Activated T-cell treated with anti-CD3 and anti-CD28 coated beads for 1 hour (primary cell): ENCODE measurements at places on chromosomes 1 and 21.
A peak's percentile ranks its signal among the peaks of the same experiment; 100 is the strongest.

DNA sequence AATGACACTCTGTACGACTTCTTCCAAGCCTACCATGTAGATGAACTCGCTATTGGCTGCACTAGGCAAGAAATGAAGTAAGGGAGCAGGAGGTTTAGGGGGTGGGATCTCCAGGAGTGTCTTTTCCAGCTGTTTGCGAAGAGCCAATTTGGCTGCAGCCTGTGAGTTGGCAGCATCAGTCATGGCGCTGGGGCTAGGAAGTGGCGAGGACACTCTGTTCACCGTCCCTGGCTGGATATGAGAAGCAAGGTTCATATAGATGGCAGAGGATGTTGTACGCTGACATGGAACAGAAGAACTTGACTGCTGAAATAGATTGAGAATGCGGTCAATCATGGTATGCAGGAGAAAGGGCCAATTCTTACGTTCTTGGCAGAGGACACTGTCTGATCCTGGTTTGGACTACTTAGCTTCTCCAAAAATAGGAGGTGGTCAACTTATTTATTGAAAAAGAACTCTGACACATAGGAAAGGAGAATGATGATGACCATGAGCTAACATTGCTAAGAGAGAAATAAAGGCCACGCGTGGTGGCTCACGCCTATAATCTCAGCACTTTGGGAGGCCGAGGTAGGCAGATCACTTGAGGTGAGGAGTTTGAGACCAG lies 41.2 kb downstream of the SLC27A3 start:
- DNase-seq: no peak

DNA sequence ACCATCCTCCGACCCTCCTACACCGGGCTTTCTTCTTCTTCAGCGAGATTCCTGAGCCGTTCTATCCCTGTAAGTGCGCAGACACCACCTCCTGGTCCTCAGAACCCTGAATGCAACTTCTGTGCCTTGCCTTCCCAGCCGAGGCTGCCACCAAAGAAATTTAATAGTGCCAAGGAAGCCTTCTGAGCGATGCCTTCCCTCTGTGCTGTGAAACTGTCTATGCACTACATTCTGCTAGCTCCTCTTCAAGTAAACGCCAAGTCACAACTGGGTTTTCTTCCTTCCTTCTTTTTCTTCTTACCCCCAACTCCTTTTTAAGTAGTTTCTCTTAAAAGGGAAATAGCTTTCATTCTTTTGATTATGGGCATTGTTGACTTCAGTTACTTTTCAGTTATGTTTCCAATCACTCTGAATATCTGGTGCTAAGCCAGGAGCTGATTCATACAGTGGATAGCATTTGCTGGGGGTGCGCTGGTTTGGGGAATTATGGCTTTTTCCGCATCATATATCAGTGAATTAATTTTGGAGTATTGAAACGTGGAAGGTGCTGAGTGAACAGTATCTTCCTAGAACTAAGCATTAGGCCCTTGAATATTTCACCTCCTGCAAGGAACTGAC lies 38.6 kb upstream of the GPR88 start:
- no peak for DNase-seq

GRCh38 chr21:34974162-34974981 lies 74.7 kb downstream of the RUNX1 start:
- DNase-seq: peak; percentile 27

- no peak for DNase-seq
Measured at GRCh38 chr1:6235296-6235677, 477 bp downstream of the ICMT start.

DNA sequence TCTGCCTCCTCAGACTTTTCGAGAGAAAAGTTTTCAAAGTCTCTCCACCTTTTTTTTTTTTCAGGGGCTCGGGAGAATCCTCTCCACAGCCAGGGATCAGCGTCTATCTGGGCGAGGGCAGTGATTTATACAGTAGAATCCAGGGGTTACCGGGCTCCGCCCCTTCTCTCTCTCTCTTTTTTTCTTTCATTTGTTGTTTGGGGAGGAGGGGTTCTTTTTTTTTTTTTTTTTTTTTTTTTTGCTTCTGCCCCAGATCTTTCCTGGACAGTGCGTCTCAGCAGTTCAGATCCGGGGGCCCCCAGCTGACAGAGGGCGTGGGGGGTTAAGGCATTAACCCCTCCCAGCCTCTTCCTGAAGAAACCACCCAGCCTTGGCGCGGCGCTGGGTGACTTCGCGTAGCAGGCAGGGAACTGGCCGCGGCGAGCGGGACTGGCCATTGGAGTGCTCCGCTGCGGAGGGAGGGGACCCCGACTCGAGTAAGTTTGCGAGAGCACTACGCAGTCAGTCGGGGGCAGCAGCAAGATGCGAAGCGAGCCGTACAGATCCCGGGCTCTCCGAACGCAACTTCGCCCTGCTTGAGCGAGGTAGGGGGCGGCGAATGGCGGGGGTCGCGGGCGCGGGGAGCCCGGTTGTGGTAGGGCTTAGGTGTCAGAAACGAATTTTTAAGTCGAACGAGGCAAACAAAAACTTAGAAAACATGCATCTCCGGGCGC lies at the start of gene S1PR1:
S1PR1 (plus strand) TSS at position 504 of the 713 bp plus-strand sequence. CDS start 1,966 bp downstream, outside the sequence.
- DNase-seq: peak; percentile 62

- DNase-seq: no peak
Measured at GRCh38 chr1:20685099-20685662, 24.0 kb upstream of the DDOST start.

GRCh38 chr21:45252448-45252925 lies 35.2 kb downstream of the POFUT2 start:
- no peak for DNase-seq

- DNase-seq: no peak
Measured at GRCh38 chr1:179779645-179780272, 36.7 kb downstream of the FAM163A start.

GRCh38 chr1:72221811-72222210 lies 60.5 kb downstream of the NEGR1 start:
- DNase-seq: no peak

- DNase-seq: no peak
Measured at GRCh38 chr1:19564366-19564765, 79.0 kb upstream of the CAPZB start.

DNA sequence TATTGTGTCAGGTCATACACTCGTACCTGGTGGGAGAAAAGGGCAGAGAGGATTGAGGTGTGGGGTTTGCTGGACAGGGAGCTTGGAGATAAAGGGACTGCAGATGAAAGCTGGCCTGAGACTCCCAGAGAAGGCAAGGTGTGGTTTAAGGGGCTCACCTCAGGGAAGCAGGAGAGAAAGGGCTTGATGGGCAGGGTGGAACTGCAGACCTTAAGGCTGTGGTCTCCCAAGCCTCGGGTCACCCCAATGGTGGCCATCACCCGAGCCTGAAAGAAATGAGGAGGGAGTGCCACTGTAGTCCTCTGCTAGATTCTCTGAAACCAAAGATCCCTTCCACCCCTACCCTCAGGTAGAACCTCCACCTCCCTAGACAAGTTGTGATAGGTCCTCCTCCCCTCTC lies 3.7 kb upstream of the RHOC start:
- DNase-seq: no peak

DNA sequence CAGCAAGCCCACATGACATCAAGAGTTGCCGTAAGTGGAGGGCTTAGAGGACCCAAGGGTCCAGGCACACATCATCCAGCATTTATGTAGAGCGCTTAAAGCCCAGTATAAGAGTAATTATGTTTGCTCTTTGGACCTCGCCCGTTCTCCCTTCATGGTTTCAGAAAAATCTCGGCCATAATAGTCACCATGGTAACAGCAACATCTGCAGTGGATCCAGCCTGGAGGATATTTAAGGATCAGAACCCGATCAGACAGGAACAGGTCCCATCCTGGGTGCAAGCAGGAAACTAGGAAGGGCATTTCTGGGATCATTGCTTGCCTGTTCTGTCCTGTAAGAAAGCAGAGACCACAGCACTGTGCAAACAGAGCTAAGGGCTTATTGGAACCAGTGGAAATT lies 89.9 kb upstream of the KAZN start:
- DNase-seq: no peak

DNA sequence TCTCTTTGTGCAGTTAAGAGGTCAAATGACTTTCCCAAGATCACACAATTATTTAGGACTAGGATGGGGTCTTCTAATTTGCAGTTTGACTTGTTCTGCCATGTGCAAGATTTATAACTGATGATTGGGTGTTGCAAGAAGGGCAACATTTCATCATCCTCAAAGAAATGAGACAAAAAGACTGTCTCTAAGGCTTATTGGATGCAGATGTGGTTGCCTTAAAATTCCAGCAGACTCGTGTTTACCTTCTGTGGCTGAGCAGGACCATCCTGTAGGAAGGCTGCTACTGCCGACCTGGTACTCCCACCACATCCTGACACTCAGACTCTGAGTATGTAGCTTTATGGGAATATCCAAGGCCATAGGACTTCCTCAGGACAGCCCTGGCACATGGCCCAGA lies 99.9 kb upstream of the SGIP1 start:
- DNase-seq: no peak

- no peak for DNase-seq
Measured at GRCh38 chr1:208637181-208637580, 393.0 kb upstream of the PLXNA2 start.

GRCh38 chr1:227887697-227888403 lies 59.9 kb downstream of the WNT9A start:
- no peak for DNase-seq

- DNase-seq: no peak
Measured at GRCh38 chr1:180002437-180002836, 47.8 kb downstream of the CEP350 start.

GRCh38 chr1:58430421-58431275 lies 115.9 kb downstream of the OMA1 start:
- DNase-seq: no peak

DNA sequence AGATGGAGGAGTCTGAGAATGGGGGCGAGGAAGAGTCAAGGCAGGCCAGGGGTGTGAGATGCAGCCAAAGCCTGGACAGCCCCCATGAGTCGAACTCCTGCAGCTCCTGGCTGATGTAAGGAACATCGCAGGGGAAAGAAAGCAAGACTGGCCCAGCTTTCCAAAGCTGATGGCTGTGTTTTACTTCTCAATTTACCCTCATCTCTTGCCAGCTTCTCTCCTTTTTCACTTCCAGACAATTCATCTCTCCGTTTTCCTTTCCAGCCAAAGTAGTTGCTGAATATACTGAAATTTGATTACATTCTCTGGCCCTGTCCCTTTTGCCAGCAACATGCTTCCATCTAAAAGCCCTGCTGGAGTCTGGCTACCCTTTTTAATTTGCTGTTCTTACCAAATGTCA lies 40.0 kb upstream of the UBE2U start:
- DNase-seq: no peak

DNA sequence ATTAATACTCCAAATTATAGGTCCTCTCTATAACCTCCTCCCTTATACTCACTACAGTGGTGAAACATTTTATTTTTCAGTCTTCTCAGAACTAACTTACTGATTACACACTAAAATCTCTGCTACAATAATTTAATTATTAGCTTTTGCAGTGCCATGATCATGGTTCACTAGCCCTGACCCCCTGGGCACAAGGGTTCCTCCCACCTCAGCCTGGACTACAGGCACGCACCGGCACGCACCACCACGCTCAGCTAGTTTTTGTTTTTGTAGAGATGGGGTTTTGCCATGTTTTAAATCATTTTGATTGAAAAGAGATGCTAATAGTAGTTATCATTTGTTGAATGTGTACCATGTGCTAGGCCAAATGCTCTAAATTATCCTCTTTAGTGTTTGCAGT lies 6.3 kb downstream of the PATJ start:
- no peak for DNase-seq

GRCh38 chr1:117894078-117894477 lies 35.3 kb downstream of the GDAP2 start:
- DNase-seq: no peak

DNA sequence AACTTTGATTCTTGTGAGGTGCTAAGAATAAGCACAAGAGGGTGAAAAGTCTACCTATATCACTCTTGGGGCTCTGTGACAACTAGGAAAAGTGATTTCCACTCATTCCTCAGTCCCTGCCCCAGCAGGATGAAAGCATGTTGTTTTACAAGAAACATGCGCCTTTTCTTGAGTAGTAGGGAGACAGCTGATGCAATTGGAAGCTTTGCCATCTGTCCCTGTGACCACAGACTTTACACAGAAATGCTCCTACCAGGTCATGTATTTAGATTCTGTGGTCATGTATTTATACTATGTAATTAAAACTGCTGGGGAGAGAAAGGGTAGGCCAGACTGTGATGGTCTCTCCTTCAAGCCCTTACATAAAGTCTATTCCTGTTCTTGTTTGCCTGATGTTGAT lies 445.5 kb downstream of the PTPRC start:
- no peak for DNase-seq

DNA sequence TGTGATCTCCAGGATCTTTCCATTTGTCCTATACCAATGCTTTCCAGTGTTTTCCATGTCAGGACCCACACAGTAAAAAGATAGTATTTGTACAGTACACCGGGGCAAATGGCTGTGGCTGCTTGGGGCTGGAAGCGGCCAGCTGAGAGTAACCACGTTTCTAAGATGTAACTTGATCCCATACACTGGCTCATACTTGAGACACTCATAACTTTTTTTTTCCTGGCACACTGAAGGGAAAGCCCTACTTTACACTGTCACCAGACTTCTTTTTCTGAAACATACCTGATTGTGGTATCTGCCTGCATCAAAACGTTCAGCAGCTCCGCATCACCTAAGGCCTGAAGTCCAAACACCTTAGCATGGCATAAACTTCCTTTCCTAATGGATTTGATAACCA lies 21.6 kb downstream of the VPS13D start:
- DNase-seq: no peak

GRCh38 chr1:94094469-94095111 lies 26.4 kb downstream of the ABCA4 start:
- DNase-seq: no peak

GRCh38 chr1:87176514-87176913 lies 152.2 kb upstream of the LMO4 start:
- no peak for DNase-seq

DNA sequence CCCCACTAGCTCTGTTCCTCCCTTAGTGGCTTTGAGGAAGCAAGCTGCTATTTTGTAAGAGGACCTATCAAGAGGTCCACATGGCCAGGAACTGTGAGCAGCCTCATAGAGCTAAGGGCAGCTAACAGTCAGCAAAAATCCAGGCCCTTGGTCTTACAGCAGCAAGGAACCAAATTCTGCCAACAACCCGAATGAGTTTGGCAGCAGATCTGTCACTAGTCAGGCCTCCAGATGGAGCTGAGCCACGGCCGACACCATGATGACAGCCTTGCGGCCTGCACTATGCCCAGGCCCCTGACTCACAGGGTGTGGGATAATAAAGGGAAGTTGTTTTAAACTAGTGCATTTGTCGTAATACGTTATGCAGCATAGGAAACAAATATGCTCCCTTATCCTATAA lies 28.0 kb upstream of the H3-3A start:
- no peak for DNase-seq

GRCh38 chr1:240193679-240194078 lies 102.0 kb downstream of the FMN2 start:
- DNase-seq: no peak

GRCh38 chr1:82948386-82948785 lies 1050.5 kb downstream of the TTLL7 start:
- DNase-seq: no peak

DNA sequence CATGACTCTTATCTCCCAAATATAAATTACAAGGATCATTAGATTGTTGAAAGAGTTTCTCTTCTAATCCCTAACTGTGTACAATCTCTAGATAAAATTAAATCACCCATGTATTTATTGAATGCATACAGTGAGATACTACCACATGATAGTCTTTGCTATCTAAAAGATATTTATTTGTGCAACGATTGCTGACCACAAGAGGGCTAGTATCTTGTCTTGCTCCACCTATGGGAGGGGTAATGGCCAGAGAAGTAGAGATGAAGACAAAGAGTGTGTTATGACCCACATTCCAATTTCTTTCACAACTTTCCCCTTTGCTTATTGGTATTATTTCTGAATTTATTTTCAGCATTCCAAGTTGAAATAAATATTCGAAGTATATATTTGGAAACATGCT lies 13.7 kb downstream of the PYHIN1 start:
- no peak for DNase-seq

GRCh38 chr1:164733070-164733469 lies 174.1 kb downstream of the PBX1 start:
- DNase-seq: no peak
